T-helper 1 cell (primary cell): ENCODE measurements at places on chromosomes 2 and 18.

GRCh38 chr2:10169053-10169578 lies 46.6 kb downstream of the RRM2 start:
- DNase-seq = no peak

- DNase-seq = no peak
Measured at GRCh38 chr2:26989156-26989555, 18.7 kb downstream of the MAPRE3 start.

GRCh38 chr18:23528580-23529472 lies 25.5 kb downstream of the RMC1 start:
- no peak for DNase-seq

- DNase-seq = no peak
Measured at GRCh38 chr2:178428396-178428806, 22.6 kb downstream of the PRKRA start.

GRCh38 chr2:77746780-77747179 lies 224.6 kb upstream of the LRRTM4 start:
- DNase-seq = no peak

DNA sequence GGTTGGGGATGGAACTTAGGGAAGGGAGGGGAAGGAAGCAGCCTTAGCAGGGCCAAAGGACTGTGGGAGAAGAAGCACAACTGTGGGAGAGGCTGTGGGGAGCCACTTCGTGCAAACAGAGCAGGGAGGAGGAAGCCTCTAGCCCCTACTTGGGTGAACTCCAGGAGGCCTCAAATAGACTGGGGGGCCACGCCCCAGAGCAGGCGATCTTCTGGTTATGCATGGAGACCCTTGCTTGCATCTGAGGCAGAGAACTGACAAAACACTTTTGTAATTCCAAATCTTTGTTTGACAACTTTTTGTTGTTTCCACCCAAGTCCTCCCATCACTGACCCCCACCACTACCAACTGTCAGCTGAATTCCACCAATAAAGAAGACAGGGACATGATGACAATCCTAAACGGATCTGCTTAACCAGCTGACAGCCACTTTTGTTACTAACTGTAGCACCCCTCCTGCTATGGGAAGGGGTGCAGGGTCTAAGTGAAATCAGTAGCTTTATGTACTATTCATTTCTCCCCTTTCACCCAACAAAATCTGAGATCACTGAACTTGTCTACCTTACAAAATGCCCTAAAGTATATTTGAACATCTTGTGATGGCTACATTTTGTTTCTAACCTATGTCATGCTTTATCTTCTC lies 80.5 kb upstream of the CPO start:
- no peak for DNase-seq
